GM20000 (cell line): ENCODE measurements at places on chromosomes 4 and X.

- DNase-seq: no peak
These were observed 52.6 kb downstream of the OSTC start for GRCh38 chr4:108702960-108703359.

DNA sequence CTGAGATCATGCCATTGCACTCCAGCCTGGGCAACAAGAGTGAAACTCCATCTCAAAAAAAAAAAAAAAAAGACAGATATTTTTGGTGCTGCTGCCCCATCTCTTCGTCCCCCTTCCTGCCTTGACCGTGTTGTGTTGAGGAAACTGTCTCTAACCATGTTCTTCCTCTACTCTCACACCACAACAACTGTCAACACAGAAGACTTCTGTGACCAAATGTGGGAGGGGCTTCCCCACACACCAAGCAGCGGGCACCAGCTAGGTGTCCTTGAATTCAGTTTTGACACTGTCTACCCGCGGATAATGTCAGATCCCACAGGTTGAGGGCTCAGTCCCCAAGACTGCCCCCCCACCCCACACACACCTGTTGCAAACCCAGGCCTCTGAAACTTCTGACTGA is 104.7 kb upstream of the BCOR start:
- DNase-seq: no peak

DNA sequence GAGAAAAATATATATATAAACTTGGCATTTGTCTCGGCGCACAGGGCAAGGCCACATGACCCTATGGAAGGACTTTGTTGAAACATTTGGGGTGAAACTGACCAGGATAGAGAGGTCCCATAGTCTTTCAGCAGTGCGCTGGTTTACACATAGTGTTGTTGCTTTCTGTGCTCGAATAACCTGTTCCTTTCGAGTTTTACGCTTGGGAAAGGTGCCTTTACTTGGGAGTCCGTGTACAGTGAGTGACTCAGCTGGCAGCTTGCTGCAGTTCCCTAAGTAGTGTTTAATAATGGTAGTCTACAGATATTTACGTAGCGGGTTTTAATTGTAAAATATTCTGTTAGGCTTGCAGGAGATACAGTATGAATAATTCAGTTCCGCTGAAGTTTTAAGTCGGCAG is 578 bp downstream of the APOOL start:
- DNase-seq: no peak

DNA sequence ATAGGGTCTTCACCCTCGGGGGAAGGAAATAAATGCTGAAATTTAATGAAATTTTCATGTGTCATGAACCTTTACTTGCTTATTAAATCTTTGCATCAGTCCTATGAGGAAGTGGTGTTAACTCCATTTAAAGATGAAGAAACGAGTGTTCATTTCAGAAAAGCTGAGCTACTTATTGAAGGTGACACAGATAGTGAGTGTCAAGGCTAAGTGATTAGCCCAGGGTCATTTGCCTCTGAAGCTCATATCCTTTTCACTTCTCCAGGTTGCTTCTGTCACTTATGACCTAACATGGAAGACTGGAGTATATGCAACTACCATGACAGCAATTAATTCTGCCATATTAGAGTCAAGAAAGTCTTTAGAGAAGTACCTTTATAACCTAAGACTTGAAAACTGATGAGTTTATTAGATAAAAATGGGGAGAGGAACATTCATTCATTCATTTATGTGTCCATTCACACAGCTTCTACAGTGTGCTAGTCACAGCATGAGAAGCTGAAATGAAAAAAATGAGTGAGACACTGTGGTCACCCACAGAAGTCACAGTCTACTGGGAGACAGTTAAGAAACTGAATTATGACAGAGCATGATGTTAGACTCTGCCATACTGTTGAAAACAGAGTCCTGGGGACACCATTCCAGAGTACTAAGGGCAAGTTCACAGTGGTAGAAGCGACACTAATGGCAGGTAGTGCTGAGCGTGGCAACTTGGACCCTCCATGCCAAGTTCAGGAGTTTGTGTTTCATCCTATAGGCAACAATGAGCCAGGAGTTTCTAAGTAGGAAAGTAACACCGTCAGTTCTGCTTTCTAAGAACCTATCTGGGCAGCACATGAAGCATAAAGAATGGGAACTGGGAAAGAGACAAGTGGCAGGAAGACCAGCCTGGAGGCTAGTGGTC is 21.3 kb downstream of the ALPK1 start:
- DNase-seq: peak; percentile 44

DNA sequence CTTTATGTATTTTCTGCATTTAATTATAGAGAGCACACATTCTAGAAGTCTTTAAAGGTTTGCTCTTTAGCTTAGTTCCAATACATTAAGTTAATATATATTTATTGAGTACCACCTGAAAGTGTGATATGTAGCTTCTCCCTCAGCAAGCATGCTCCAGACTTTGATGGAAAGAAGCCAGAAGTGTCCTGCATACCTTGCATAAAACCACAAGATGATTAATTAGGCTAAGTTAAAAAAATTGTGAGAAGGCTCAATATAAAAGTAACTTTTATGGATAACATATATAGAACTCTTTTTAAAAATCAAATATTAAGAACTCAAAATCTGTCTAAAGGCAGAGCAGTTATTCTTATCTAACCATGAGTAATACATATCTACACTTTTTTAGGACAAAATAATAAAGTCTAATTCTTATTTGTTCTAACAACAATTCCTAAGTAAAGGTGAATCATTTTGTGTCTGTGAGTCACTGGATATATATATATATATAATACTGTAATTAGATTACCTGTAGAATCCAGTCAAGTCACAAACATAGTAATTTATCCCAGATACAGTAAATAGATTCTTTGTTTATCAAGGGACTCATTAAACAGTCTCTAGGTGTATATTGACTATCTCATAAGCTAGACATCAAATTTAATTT is 51.2 kb downstream of the INTS12 start:
- no peak for DNase-seq

DNA sequence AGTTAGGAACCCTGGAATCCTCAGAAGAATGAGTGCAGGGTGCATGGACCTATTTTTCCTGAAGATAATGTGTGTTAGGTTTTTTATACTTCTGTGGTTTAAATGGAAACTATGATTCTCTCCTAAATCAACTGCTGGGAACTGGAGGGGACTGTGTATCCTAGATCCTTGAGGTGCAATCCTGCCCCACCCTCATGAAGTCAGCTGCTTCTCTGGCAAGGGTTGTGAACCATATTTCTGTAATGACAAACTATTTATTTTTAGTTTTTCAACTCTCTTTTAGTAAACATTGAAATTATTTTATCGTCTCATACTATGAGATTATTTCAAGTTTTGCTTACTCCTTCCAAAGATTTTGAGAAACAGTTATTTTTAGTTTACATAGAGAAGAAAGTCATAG is 25.8 kb upstream of the VEGFC start:
- DNase-seq: no peak

DNA sequence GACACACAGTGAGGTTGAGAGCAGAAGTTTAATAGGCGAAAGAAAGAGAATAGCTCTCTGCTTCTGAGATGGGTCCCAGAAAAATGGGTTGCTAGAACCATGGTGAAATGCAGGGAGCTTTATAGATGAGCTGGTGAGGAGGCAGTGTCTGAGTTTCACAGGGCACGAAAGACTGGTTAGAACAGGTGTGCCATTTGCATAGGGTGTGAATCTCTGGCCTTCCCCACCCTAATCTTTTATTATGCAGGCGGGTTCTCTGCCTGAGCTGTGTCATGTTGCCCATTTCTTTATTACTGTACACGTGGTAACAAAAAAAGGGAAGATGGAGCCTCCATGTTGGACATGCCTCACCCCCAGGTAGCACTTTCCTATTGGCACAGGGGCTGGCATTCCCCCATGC is 39.1 kb downstream of the FUNDC1 start:
- no peak for DNase-seq

- DNase-seq: peak; percentile 62
These were observed 25.8 kb upstream of the CHRNA9 start for GRCh38 chr4:40309250-40309774.

DNA sequence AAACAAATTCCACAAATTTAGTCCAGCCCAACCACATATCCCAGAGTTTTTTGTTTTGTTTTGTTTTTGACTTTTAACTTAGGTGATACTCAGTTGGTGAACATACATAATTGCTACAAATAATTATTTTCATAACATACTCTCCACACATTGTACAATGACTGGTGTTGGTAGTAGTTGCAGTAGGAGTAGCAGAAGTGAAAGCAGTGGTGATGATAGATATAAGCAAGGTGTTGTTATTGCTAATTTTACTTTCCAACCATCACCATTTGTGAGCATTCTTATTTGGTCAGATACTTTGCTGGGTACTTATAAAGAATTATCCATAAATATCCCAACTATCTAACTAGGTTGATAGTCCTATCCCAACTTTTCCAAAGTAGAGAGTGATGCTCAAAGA is 47.3 kb downstream of the ARHGAP24 start:
- DNase-seq: no peak

GRCh38 chrX:15903186-15903681 is 48.6 kb upstream of the AP1S2 start:
- DNase-seq: peak; percentile 44

GRCh38 chr4:62028745-62029144 is 828.6 kb downstream of the ADGRL3 start:
- no peak for DNase-seq

- no peak for DNase-seq
These were observed 3.2 kb upstream of the KLF8 start for GRCh38 chrX:56228914-56229313.

GRCh38 chr4:52750819-52751486 is at the start of gene ERVMER34-1:
ERVMER34-1 (minus strand) TSS chr4:52751425; CDS start chr4:52745520, 5,905 bp downstream.
- DNase-seq: peak; percentile 25

DNA sequence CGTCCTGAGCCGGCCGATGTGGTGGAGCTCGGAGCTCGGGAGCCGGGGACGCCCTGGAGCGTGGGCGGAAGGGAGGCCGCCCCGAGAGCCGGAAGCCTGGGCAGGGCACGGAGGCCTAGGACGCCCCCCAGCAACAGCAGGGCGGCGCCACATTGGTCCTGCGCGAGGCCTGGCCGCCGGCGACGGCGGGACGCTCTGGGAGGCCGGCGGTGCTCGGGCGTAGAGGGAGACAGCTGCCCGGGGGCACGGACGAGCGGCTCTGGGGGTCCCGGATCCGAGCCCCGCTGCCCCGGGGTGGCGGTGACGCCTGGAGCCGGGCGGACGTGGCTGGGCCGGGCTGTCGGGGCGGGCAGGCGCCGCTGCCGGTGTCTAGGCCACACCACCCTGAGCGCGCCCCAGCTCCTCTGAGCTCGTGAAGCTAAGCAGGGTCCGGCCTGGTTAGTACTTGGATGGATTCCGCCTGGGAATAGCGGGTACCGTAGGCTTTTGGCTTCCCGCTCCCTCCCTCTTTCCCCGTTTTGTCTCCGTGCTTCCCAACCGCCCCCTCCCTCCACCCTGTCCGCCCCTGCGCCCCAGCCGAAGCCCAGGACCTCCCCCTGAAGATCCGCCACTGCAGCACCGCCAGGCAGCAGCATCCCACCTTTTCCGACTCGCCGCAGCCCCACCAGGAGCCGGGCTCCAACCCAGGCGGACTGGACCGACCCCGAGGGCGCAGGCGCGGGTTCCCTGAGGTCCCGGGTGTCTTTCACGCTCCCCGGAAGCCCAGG is 12.1 kb downstream of the FRG2 start:
- DNase-seq: peak; percentile 58

DNA sequence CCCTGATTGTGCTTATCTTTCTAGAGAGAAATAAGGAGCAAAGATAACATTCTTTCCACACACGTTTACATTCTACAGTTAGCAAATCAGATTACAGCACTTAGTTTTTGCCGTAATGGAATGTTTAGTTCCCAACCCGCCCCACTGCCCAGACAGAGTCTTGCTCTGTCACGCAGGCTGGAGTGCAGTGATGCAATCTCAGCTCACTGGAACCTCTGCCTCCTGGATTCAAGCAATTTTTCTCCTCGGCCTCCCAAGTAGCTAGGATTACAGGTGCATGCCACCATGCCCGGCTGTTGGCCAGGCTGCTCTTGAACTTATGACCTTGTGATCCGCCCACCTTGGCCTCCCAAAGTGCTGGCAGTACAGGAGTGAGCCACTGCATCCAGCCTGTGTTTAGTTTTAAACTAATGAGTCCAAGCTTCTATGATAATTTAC is 8.4 kb upstream of the PRPS1 start:
- DNase-seq: no peak

DNA sequence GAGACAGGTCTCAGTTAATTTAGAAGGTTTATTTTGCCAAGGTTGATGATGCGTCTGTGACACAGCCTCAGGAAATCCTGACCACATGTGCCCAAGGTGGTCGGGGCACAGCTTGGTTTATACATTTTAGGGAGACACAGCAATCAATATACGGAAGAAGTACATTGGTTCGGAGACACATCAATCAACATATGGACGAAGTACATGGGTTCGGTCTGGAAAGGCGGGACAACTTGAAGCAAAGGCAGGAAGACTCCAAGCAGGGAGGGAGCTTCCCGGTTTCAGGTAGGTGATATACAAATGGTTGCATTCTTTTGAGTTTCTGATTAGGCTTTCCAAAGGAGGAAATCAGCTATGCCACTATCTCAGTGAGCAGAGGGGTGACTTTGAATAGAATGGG is 225.2 kb upstream of the ZFP42 start:
- DNase-seq: no peak

- DNase-seq: no peak
These were observed 181.0 kb downstream of the LDB2 start for GRCh38 chr4:16717266-16717970.
